ENCODE measurements at places on chromosomes 5 and 9.

GRCh38 chr5:160887780-160888179 lies 35.8 kb upstream of the ATP10B start:
- DNase-seq = no peak

DNA sequence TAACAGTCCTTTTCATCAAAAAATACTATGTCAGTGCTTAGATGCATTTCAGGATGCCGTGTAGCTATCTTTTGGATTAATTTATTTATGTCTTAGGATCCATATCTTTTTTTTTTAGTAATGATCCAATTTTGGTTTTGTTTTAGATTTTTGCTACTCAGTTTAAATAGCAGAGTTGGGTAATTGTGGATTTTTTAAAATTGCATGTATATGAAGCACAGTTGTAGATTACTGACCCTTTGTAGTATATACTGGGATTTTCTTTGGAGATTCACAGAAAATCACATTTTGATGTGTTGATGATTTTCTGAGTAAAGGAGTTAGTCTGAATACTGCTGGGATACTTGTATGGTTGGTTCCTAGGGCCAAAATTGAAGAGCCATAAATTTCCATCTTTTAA lies 111.8 kb downstream of the NIPBL start:
- no peak for DNase-seq

GRCh38 chr5:156825688-156826087 lies 24.4 kb upstream of the PPP1R2B start:
- DNase-seq = no peak

DNA sequence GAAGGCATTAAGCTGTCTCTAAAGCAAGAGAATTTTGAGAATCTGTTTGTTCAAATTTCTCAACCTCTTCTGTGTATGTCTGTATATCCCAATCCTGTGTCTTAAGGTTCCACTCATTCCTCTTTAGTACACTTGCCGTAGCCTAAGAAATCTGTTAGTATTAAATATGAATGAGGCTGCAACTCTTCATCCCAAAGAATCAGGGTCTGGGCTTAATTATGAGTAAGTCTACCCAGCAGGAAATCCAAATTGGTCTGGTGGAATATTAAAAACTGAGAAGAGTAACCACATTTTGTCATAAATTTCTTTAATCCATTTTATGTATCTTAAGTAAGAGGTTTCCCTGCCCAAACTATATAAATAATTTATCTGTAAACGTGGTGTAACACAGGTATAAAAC lies 1171.2 kb downstream of the CDH12 start:
- no peak for DNase-seq

DNA sequence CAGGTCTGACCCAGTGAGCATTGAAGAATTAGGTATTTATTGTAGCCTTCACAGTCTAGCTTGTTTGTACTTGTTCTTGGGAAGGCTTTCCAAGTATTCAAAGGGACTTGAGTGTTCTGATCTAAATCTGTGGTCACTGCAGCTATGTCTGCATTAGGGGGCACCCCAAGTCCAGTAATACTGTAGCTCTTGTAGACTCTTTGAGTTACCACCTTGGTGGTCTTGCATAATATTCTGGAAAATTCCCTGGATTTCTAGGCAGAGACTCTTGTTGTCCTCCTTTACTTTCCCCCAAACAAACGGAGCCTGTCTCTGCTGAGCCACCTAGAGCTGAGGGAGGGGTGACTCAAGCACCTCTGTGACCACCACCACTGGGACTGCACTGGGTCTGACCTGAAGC lies 149.5 kb upstream of the DHFR start:
- no peak for DNase-seq

GRCh38 chr5:176371621-176372539 lies 6.6 kb downstream of the ARL10 start:
- DNase-seq = no peak

DNA sequence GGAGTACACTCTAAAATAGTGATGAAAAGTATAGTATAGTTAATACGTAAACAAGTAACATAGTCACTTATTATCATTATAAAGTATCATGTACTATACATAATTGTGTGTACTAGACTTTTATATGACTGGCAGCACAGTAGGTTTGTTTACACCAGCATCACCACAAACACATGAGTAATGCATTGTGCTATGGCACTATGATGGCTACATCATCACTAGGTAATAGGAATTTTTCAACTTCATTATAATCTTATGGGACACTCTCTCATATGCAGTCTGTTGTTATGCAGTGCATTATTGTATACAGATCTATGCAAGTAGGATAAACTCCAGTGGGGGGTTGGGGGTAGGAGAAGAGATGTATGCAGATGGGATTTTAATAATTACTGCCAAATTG lies 52.7 kb upstream of the ELL2 start:
- no peak for DNase-seq

DNA sequence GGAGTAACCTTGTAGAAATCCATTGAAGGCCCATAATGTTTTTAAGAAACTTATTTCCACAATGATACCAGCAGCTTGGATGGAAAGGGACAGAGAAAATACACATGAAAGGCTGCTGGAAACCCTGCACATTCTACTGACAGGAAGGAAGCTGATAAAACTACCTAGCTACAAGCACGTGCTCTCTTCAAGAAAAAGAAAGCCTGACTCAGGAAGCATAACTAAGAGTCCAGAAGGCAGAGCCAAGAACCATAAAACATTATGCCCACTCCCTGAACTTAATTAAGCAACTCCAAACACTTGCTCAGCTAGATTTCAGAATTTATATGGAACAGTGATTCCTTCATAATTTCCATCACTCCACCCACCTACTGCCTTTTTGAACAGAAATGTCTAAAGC lies 430.8 kb downstream of the SEMA5A start:
- no peak for DNase-seq

GRCh38 chr5:32589942-32590869 lies 4.8 kb downstream of the SUB1 start:
- no peak for DNase-seq

- DNase-seq = no peak
These were observed 42.3 kb upstream of the NR3C1 start for GRCh38 chr5:143445776-143446175.

- DNase-seq = no peak
These were observed 79.0 kb upstream of the TMEM252 start for GRCh38 chr9:68619636-68620035.

DNA sequence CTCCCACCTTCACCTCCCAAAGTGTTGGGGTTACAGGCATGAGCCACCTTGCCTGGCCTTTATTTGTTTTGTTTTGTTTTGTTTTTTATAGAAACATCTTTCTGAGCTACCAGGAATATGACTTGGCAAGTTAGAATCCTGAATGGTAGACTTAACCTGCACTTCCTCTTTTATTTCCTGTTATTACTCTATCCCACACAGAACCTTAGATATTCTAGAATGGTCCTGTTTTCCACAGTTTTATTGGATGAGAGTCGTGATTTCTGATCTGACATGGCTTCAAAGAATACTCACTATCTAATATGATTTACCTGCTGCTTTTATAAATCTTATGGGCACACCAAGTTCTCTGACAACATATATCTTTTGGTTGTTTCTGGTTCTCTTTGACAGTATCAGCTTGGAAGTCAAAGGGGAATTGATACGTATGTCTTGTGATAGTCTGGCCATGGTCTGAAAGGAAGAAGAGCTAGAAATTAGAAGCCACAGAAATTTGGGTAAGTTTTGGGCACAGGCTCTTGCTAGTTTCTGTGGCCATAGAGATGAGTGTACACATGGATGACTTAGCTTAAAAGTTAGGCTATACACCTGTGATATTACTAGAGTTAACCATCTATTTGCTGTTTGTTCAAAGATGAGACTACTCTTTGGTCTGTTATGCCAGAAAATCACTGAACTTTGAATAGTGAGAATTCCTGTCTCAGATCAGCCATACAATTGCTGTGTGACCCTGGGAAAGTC lies 4.7 kb upstream of the PANK3 start:
- DNase-seq = no peak

- DNase-seq = no peak
These were observed 20.7 kb downstream of the CDC37L1 start for GRCh38 chr9:4700091-4700490.

- no peak for DNase-seq
These were observed 3.2 kb downstream of the SNX30 start for GRCh38 chr9:112753725-112754124.

GRCh38 chr5:143933451-143933850 lies 121.5 kb downstream of the HMHB1 start:
- DNase-seq = no peak

- DNase-seq = peak; percentile 29
These were observed 132.4 kb upstream of the EPB41L4A start for GRCh38 chr5:112551419-112552032.

- DNase-seq = no peak
These were observed 328.2 kb downstream of the TUSC1 start for GRCh38 chr9:25350011-25350410.

GRCh38 chr5:67190861-67191260 lies 5.7 kb downstream of the CD180 start:
- no peak for DNase-seq

DNA sequence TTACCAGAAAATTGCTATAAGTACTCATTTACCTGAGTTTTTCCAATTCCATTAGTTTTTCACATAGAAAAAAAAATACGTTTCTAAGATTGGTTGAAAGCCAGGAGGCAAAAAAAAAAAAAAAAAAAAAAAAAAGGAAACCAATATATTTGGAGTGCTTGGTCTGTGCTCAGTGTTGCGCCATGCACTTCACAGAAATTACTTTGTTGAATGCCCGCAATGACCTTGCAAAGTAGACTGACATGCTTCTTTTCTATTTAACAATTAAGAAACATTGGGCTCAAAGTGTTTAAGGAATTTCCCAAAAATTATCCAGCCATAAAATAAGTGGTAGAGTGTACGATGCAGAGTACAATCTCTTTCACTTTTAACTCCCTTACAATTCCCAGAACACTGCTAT lies 65.2 kb upstream of the PAPPA start:
- DNase-seq = no peak

- DNase-seq = no peak
These were observed 59.4 kb upstream of the TNFSF8 start for GRCh38 chr9:114989600-114990410.

DNA sequence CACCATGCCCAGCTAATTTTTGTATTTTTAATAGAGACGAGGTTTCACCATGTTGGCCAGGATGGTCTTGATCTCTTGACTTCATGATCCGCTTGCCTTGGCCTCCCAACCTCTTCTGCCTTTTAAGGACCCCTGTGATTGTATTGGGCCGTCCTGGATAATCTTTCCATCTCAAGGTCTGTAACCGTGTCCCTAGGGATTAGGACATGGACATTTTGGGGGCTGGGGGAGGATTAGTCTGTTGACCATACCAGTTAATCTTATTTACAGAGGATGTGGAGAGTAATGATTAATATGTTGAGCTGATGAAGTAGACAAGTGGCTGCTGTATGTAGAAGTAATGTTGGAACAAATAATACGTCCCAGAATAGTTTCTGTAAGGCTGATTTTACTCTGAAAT lies 23.1 kb downstream of the LNPEP start:
- no peak for DNase-seq

DNA sequence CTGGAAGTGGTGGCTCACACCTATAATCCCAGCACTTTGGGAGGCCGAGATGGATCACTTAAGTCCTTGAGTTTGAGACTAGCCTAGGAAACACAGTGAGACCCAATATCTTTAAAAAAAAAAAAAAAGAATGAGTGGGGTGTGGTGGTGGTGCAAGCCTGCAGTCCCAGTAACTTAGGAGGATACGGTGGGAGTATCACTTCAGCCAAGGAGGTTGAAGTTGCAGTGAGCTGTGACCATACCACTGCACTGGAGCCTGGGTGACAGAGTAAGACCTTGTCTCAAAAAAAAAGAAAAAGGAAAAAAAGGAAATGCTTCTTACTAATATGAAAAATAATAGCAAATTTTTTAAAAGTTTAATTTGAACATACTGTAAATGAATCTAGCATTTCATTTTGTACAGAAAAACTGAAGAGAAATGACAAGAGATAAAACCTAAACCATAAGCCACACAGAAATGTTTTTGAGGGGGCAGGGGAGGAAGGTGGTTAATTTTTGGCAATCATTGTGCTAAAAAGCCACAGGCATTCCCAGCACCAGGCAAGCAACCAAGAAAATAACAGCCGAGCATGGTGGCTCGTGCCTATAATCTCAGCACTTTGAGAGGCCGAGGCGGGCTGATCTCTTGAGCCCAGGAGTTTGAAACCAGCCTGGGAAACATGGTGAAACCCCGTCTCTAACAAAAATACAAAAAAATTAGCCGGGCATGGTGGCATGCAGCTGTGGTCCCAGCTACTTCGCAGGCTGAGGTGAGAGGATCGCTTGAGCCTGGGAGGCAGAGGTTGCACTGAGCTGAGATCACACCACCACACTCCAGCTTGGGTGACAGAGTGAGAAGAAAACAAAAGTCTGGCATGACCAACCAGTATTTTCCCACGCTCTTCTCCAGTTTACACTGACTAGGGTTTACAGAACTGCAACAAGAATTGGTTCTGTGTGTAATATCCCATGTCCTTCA lies 114.5 kb upstream of the NR5A1 start:
- no peak for DNase-seq

- no peak for DNase-seq
These were observed 418.7 kb upstream of the KIF2A start for GRCh38 chr5:61887271-61887670.

DNA sequence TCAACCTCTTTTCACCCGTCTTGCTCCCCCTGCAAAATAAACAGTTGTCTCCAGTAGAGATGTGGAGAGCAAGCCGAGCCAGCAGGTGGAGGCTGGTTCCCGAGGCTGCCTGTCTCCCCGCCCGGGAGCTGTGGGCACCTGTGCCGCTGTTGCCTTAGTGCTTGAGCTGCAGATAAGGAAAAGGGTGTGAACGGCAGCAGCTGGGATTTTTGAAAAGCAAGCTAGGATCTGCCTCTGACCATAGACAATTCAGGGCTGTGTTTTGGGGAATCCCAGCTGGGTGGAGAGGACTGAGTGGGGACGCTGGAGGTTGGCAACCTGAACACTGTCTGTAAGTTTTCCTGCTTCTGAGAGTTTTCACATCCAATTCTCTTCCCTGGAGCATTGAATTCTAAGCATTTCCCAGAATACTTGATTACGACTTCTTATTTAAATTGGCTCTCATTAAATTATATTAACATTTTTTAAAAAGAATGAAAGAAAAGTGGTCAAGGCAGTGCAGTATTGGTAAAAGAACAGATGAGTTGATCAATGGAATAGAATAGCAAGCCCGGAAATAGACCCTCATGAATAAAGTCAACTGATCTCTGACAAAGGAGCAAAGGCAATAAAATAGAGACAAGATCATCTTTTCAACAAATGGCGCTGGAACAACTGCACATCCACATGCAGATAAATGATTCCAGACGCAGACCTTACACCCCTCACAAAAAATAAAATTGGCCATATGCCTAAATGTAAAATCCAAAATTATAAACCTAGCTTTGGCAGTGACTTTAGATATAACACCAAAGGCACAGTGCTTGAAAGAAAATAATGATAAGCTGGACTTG lies 9.7 kb downstream of the WNK2 start:
- peak; percentile 30 for DNase-seq

DNA sequence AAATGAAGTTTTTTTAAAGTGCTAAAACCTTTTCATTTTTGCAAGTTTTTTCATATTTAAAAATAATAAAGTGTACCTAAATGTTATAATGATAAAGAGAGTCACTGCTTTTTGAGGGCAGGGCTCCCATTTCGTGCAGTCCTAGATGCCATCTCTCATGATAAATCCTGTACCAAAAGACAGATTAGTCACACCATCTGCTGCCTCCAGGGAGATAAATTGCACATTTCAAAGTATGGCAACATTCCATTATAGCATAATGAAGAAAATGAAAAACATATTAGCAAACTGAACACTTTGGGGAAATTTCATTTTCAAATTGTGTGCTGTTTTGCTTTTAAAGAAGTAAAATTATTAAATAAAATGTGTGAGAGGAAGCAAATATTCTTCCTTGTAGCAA lies 257.2 kb downstream of the KIAA0825 start:
- DNase-seq = no peak
